NCI-H748 treated with DMSO at 0.1 percent for 48 hours (cell line): ENCODE measurements at places on chromosomes 2 and 18.

DNA sequence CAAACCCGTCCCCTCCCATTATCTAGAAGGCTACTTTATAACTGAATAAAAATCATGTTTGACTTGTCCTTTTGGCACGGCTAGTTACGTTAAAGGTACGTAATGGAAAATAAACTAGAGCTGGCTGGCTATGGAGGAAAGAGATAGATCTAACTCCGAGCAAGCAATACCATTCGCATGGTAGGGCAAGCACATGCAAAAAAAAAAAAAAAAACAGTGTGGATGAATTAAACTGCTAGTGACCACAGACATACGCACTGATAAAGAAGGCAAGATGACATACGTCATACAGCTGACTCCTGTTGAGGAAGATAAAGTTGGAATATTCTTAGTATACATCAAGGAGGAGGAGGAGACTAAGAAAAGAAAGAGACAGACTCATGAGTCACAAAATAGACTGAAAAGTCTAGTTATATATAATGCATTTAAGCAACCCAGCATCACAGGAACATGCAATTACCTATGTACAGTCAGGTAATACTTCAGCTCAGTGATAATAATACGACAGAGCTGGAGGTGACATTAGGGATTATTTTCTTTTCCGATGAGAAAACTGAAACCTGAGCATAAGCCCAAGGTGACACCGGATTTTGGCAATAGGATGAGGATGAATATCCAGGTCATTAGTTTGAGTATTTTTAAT is 37.9 kb upstream of the NARS1 start:
- no peak for DNase-seq

DNA sequence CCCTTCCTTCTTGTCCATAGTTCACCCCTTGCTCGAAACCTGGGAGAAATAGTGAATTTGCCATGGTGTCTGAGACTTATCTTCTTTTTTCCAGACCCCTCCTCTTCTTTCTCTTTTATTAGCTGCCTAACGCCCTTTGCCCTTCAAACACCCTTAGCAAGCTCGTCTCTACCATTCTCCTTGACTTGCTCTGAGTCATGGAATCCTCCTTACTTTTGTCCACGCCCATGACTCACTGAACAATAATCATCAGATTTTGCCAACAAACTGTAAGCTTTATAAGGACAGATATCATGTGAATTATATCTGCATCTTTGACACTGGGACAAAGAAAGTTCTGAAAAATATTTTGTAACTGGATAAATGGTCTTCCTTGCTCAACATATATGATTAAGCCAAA is 67.1 kb upstream of the CNTNAP5 start:
- DNase-seq = no peak

DNA sequence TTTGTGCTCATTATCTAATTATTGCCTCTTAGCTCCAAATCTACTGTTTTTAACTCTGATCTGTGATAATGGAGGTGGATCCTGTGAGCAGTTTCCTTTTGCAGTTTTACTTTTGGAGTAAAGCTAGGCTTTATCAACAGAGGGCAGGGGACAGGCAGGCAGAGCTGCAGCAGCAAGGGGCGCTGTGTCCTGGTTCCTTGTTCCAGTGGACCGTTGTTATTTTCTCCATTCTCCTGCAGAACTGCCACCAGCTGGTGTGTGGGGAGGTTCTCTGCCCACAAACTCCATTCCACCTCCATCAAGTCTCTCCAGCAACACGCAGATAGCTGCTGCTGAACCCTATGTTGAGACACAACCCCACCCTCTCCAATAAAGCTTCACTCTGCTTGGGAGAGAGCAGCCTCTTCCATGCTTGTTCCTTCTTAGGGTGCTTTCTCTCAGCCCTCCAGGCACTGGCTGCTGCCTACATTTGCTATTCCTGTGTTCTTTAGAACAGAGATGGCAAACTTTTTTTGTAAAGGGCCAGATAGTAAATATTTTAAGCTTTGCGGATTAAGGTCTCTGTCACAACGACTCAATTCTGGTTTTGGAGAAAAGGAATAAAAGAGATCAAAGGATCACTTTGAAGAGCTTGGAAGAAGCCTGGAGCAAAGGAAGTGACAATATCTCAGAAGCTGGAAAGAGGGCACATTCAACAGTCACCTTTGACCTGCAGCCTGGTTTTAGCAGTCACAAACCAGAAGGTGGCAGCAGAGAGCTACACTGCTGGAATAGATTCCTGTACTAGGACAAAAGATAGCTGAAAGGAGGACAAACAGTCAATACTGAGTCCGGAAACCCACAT is 208.8 kb downstream of the CCDC178 start:
- peak; percentile 82 for DNase-seq

DNA sequence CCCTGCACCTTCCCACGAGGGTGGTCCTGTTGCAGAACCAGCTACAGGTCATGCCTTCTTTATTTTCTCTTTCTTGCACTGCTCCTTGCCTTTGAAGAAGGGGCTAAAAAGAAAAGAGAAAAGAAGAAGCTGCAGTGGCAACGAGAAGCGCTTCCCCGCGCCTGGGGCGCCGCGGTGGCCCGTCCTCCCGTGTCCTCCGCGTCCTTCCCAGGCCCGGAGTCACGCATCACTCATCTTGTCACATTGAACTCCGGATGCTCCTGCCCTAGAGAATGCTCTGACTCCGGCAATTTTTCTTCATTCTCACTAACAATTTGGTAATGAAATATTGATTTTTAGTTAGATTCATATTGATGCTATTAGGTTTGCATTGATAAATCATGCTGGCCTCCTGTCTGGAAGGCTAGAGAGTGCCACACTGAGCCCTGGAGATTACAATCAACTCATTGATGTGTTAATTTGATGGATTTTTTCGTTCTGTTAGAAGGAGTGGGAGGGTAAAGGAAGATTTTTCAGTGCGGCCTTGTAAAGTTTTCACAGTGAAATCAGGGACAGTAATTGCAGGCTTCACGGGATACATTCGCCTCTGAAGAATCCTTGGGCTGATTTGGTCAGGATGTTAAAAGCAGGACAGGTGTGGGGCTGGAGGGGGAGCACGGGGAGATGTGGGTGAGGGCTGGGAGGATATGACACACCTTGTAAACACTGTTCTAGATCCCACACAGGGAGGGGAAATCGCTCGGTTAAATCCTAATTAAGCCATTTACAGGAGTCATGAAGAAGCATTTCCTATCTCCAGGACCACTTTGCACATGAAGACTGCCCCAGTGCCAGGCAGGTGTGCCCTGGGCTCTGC is 349.3 kb downstream of the ZNF516 start:
- no peak for DNase-seq

DNA sequence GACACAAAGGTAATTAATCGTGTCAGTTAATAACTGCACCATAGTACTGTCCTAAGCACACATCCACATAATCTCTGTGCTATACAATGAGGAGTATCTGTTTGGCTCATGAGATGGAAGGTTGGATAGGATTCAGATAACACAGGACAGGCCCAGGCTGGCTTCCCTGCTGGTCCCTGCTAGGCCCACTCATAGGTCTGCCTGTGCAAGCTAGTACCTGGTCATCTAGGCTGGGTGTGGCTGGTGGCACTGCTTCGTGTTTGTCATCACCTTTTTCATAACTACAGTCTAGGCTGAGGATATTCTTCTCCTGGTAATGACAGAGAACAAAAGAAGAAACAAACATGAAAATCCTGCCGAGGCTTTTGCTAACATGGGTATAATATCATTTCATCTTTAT is 392.8 kb downstream of the TRIB2 start:
- no peak for DNase-seq

DNA sequence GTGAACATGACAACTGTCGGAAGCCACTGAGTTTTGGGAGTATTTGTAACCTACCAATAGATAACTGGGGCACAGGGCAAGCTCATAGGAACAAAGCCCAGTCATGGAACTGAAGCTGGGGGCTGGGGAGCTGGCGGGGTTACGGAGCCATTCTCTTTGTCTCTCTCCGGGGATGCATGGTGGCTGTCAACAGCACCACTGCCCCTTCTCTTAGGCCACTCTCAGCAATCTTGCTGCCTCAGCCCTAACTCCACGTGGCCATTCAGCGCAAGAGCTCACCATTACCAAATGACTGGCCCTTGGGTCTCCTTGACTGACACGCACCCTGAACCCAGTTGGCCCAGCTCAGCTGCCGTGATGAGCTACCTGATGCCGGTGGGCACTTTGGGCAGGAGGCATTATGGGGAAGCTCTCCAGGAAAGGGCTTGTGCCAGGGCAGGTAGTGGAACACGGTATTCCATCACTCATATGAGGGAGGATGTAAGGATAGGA is 33.6 kb upstream of the ODC1 start:
- DNase-seq = no peak

GRCh38 chr2:137963535-137964065 is 673 bp upstream of the HNMT start:
- DNase-seq = no peak

- DNase-seq = no peak
Measured at GRCh38 chr2:237716011-237716410, 82.6 kb upstream of the RBM44 start.

DNA sequence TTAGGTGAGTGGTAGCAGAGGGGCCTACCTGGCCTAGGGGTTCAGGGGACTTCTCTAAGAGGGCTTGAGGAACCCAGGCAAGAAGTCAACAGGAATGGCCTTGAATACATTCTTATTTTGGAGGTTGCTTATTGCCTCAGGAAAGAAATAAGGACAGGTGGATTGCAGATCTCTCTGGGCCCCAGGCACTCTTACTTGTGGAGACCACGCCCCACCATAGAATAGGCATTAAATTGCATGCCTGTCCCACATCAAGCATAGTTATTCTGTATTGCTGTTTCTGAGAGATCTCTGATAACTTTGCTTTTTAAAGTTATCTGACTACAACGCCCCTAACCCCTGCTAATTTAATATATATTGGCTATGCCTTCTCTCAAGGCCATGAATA is 68.0 kb upstream of the SP3 start:
- no peak for DNase-seq

GRCh38 chr2:177207101-177207500 is 5.5 kb upstream of the HNRNPA3 start:
- no peak for DNase-seq

DNA sequence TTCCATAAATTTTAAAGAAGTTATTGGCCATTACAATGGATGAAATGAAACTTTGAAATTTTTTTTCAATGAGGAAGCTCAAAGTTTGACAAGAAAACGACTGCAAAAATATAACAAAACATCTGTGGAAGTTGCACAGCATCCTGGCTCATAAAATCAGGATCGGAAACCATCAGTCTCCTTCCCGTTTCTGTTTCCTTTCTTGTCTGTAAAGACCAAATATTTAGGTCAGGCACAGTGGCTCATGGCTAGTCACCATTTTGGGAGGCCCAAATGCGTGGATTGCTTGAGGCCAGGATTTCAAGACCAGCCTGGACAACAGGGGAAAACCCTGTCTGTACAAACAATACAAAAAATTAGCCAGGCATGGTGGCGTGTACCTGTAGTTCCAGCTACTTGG is 27.6 kb upstream of the SSB start:
- no peak for DNase-seq

GRCh38 chr2:193824474-193824873 is 1629.7 kb upstream of the TMEFF2 start:
- DNase-seq = no peak

GRCh38 chr2:170930131-170930990 is 1.3 kb downstream of the GORASP2 start:
- peak; percentile 28 for DNase-seq

- DNase-seq = no peak
Measured at GRCh38 chr2:136143603-136144451, 25.9 kb upstream of the CXCR4 start.
